ENCODE measurements at places on chromosomes 3 and 15.

GRCh38 chr3:112477891-112478290, 21.4 kb downstream of the BTLA start:
- no peak for DNase-seq

GRCh38 chr3:183328164-183328563, 75.1 kb downstream of the B3GNT5 start:
- no peak for DNase-seq

GRCh38 chr15:64163659-64164362, 989 bp upstream of the PPIB start:
- no peak for DNase-seq

- no peak for DNase-seq
These were observed 54.8 kb upstream of the TNFSF10 start for GRCh38 chr3:172577987-172578570.

GRCh38 chr3:11570789-11571495, 72.8 kb downstream of the VGLL4 start:
- DNase-seq: no peak

GRCh38 chr3:127013758-127014535, 31.0 kb downstream of the PLXNA1 start:
- no peak for DNase-seq

- DNase-seq: no peak
These were observed 930.2 kb upstream of the ALCAM start for GRCh38 chr3:104436506-104436905.

DNA sequence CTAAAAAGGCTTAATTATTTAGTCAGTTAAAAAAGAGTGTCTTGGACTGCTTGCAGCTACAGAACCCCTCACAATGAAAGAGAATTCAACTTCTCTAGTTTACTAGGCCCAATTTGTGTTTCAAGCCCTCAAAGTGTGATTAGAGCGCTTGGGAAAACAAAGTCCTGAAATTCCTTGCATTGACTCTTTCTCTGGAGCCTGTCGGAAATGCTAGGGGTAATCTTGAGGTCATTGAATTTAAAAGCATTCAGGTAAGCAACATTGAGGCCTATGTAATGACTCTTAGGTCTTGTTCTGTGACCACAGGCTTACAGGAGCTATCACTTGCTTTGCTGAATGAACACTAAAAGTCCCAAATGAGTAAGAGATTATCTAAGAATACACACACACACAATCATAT, 186.0 kb downstream of the NLGN1 start:
- DNase-seq: no peak

GRCh38 chr3:177131927-177132636, 65.2 kb downstream of the TBL1XR1 start:
- no peak for DNase-seq

DNA sequence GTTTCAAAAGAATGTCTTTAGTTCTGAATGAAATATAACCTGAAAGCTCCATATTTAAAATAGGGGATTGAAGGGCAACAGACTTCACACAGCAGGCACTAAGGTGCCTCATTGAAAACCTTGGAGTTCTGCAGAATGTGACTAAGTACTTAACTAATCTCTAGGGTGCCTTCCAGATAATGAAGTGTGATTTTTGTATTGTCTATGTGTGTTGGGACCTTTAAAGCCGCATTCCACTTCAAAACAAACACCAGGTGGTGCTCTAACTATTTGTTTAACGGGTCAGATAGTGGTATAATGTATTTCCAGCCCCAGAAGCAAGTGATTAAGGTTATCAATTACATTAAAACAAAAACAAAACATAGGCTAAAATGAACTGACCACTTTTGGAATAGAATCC, 28.0 kb downstream of the TFG start:
- DNase-seq: no peak

DNA sequence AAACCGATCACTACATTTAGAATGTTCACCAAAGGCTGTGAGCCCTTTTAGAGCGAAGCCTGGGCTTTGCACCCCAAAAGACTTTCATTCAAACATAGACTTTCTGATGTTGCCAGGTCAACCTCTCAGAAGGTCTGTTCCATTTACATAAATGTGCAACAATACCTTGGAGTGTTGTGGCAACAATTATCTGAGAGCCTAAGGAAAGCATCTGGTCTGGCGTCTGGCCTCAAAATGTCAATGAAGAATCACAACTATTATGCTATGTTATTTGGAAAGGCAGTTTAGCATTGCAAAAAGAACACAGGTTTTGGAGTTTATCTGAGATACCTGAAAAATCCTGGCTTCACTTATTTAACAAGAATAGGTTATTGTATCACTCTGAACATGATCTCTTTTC, 50.0 kb downstream of the POLR2M start:
- DNase-seq: no peak

GRCh38 chr15:70321172-70321819, 223.6 kb upstream of the TLE3 start:
- DNase-seq: no peak

DNA sequence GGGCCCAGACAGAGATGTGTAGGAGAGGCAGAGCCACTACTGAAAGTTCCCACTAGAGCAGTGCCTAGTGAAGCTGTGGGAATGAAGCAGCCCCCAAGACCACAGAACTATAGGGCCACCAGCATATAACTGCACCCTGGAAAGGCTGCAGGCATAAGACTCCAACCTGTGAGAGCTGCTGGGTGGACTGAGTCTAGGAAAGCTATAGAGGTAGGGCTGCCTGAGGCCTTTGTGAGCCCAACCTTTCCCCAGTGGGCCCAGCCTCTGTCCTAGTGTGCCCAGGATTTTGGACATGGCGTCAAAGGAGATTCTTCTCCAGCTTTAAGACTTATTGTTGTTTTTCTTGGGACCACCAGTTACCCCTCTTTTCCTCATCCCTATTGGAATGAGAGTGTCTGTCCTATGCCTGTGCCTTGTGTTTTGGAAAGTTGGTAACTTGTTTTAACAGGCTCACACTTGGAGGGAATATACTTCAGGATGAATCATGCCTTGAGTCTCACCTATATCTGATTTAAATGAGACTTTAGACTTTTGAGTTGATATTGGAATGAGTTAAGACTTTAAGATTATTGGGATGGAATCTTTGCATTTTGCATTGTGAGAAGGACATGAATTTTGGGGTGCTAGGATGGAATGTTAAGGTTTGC, 28.1 kb downstream of the SLMAP start:
- DNase-seq: no peak

DNA sequence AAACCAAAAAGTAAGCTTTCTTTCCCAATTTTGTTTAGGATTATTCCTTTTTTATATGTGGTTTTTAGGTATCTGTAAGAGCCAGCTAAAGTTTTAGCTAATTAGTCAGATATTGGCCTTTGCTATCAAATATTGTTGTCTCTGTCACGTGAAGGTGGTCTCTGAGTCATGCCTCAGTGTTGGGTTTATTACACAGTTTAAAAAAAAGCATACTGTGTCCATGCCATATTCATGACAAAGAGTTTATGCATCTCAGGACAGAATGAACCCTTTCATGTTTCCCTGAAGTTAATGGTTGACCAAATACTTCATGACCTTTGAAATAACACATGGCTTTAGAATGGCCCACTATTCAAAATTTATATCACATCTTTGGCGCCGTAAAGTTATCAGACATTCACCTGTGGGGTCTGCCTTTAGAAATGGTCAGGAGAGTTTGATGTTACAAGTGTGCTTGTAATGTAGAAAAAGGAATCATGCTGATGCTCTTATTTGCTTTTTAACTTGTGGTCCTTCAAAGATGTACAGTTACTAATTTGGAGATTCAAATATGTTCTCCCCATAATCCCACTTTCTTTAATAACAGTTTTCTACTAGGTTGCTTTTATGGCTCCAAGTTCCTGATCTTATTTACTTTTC, 101.5 kb downstream of the MYRIP start:
- DNase-seq: no peak

DNA sequence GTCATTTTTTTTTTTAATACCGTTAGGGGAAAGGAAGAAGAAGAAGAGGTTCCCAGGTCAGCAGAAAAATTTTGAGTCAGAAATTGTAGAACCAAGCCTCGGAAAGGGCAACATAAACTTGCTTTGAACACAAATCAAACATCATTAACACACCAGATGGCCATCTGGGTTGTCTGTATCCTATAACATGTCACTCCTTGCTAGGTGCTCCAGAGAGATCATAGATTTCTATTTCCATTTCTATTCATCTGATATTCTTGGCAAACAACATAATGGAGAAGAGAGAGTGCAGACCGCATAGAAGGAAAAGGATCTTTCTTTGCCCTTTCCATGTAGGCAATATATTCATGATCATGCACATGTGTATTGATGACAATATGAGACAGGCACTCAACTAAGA, 129.5 kb upstream of the STT3B start:
- no peak for DNase-seq

DNA sequence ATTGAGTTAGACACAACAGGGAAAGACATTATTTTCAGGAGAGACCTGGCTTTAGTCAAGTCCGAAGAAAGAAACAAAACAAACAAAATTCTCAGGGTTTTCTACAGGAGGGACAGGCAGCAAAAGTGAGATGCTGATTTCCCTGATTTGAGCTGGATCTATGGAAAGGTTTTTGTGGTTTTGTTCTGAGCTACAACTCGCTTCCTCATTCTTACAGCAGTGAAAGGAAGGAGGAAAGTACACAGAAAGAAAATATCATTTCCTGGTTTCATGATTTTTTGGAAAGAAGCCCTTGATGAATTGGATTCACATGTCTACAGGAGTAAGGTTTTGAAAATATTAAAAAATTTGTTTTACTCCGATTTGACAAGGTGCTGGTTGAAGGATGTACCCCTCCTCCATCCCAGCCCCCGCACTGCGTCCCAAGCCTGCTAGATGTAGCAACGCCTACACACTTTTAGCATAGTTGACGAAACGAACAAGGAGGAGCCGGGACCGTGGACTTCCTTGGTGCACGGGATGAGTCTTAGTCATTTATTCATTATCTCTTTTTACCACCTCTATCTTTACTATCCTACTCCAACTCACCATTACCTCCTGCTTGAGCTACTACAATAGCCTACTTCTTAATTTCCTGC, 10.8 kb downstream of the PRICKLE2 start:
- DNase-seq: no peak

DNA sequence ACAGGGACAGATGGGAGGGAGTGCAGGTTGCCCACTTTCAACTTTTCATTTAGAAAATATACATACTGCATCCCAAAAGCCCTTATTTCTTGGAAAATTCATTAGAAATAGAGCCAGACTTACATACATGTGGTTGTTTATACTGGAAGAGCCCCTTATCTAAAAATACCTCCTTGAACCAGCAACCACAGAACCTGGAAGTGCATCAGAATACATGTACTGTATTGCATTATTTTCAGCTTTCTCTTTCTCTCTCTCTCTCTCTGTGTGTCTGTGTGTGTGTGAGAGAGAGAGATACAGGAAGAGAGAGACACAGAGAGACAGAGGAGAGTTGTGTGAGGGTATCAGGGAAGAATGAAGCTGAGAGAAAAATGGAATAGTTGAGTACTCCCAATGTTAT, 29.5 kb upstream of the LSAMP start:
- no peak for DNase-seq

DNA sequence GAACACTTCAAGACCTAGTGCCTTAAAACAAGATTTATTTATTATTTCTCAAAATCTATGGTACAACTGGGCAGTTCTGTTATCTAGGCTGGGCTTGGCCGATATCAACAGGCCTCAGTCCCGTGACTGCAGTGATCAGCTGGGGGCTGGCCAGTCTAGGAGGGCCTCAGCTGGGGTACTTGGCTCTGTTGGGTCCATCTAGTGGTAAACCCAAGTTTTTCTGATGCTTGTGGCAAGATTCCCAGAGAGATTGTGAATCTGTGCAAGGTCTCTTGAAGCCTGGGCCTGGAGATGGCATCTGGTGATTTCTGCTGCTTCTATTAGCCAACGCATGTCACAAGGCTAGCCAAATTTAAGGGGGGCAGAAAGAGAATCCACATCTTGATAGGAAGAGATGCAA, 482.4 kb upstream of the SGO1 start:
- DNase-seq: no peak

- DNase-seq: no peak
These were observed 25.1 kb downstream of the ALDH1L1 start for GRCh38 chr3:126155280-126155640.

DNA sequence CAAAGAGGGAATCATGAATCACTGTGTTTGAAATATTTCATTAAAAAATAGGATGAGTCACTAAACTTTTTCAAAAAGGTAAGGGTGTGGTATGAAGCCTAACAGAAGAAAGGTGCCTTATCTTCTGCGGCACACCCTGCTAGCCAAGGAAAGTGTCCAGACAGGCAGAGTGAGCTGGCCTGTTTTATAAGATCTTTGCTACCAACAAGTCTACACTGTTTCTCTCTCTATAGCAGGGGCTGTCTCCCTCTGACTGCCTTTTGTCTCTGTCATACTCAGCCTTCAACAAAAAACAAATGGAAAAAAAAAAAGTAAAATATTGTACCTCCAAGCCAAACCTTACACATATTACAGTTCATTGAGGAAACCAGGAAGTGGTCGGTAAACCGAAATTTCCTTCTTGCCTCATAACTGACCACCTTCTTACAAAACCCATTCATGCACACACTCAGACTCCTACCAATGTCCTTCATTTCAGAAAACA, 9.1 kb downstream of the ZDHHC3 start:
- no peak for DNase-seq

DNA sequence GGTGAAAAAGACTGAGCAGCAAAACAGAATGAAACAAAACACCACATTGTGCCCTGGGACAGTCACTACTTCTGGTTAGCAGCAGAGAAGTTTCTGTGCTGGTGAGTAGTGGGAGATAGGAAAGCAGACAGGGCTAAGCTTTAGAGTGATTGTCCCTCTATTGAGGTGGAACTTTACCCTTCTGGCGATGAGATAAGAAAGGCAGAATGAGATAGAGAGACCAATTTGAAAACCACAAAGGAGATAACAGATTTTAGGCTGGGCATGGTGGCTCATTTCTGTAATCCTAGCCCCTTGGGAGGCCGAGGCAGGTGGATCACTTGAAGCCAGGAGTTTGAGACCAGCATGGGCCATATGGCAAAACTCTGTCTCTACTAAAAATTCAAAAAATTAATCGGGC, 208.5 kb downstream of the TBL1XR1 start:
- DNase-seq: no peak

GRCh38 chr3:160473978-160474377, 24.4 kb upstream of the TRIM59 start:
- peak; percentile 88 for DNase-seq

GRCh38 chr3:127486321-127486944, 104.1 kb downstream of the TPRA1 start:
- no peak for DNase-seq

DNA sequence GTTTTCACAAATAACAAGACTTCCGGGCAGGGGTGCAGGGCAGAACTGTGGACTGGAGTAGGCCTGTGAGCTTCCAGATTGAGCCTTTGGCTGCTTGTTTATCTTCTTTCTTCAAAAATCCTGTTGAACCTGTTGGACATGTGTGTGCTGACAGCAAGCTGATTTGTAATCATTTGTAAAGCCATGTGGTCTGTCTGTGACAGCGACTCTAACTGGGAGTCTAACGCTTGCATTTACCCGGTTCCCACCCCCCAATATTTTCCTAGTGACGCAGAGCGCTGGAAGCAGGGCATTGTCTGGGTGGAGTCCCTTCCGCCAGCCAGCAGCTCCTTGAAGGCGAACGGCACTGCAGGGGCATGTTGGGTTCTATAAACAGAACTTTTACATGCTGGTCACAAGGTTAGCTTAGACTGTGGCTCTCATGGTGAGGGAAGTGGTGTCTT, 85.7 kb upstream of the MYZAP start:
- DNase-seq: no peak

- DNase-seq: no peak
These were observed 52.7 kb upstream of the SPTSSB start for GRCh38 chr3:161423911-161424522.

All from AG04450 (cell line).